Naive thymus-derived CD8-positive, alpha-beta T cell (primary cell): ENCODE measurements at places on chromosomes 12 and 14.
A peak's percentile ranks its signal among the peaks of the same experiment; 100 is the strongest.

DNA sequence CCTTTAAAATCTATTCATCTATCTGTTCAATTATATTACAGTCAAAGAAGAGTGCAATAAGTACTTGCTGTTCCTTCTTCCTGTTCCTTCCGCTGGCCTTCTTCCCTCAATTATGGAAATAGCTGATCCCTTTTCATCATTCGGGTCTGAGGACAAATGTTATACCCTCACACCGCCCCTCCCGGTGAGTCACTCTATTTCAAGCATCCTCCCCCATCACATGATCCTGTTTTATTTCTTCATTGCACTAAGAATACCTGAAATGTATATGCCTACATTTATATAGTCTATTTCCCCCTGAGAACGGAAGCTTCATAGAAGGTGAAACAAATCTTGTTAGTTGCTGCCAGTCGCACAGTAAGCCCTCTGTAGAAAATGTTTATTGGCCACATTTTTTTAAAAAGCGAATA, 2.5 kb downstream of the SLC38A1 start:
- DNase-seq: peak; percentile 22

GRCh38 chr12:92030618-92031017, 115.0 kb downstream of the BTG1 start:
- DNase-seq: peak; percentile 84

- DNase-seq: no peak
Observed at GRCh38 chr14:68777644-68778043, 15.2 kb downstream of the ZFP36L1 start.

DNA sequence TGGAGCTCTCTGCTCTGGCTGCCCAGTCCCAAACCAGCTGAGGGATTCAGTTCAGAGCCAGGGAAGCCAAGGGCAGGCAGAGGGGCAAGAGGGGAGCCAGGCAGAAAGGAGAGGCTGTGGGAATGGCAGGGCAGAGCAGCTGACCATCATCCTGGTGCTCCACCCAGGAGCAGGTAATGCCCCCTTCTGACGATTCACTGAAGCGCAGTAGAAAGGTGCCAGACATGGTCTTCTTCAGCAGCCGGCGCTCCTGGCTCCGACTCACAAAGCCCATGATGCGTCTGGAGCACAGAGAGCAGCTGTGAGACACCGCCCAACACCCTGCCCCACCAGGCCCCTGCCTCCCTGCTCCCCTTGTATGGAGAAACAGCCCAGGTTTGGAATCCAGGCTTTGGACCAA, 8.0 kb downstream of the IL23A start:
- DNase-seq: no peak

- DNase-seq: no peak
Observed at GRCh38 chr14:87830443-87831096, 162.4 kb downstream of the GALC start.

DNA sequence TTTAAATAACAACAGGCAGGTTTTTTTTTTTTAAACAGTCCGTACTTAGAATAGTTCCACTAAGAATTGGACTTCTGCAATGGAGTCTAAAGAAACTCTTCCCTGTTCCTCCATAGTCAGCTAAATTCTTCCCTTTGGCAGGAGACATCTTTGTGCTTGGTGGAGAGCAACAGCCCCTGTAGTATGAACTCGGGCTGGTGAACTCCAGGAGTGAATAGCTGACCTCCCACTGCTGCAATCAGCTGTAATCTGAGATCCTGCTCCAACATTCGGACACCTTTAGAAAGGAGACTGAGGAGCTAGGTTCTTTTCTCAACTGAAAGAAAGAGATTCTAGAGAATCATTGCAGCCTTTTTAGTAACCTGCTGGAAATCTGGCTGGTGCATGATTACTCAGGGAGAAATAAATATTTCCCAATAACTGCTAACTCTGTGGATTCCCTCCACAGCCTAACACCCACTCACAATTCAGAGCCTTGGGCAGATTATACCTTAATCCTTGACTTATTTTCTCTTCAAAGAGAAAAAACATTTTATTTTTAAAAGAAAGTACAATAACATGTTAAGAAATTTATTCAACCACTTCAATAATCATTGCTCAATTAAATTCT, 25.6 kb upstream of the DBX2 start:
- no peak for DNase-seq

- DNase-seq: no peak
Observed at GRCh38 chr12:49044660-49045059, 15.9 kb downstream of the KMT2D start.

DNA sequence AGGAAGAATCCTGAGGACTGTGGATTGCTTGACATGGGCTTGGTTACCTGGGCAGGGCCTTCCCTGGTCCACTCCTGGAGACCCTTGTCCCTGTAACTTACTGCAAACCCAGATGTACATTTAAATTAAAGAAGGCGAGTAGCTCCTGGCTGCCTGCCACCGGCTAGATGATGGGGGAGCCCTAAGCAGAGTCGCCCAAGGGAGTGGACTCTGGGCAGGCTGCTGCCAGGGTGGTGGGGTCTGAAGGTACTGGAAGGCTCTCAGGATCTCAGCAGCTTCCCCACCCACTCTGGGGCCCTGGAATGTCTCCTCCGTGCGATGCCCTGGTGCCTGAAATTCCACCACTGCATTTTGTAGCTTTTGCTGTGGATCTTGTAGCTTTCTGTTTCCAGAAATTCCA, 74.7 kb downstream of the FBXL14 start:
- no peak for DNase-seq

DNA sequence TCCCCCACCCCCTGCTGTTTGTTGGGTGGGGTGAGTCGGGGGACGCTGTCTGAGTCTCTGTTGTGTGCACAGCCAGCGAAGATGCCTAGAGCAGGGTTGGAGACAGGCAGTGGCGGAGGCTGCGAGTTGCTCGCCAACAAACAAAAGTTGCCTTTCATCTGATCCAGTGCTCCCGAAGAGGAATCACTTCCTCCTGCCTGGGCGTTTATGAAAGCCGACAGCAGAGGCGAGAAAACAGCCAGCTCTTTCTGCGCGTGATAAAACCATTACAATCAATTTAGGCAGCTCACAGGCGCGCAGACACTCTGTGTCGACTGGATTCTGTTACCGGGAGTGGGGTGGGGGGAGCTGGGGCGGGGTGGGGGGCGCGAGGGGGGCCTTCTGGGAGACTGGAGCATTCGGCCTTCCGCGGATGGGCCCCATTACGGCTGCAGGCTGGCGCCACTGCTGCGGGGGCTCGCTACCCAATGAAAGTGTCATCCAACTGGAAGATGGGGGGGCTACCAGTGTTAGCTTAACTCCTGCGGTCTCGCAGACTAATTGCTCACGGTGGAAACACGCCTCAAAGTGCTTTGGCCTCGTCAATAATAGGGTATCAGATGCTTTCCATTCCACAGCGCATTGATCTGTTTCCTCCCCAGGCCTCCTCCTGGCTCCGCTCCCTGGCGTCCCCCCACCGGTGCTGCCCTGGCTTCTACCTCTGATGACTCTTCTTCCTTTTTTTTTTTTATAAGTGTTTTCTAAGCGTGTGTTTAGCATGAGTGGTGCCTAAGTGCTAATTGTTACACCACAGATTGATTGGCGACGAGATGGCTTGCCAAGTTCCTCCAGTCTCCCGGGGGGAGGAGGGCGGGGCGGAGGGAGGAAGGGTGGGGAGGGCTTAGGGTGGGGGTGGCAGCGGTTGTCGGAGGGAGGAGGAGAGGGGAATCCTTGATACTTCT, 678.4 kb downstream of the MED13L start:
- DNase-seq: no peak

GRCh38 chr14:80946797-80947196, 5.3 kb upstream of the CEP128 start:
- no peak for DNase-seq

GRCh38 chr14:73788701-73789551, 62.7 kb upstream of the PTGR2 start:
- no peak for DNase-seq

DNA sequence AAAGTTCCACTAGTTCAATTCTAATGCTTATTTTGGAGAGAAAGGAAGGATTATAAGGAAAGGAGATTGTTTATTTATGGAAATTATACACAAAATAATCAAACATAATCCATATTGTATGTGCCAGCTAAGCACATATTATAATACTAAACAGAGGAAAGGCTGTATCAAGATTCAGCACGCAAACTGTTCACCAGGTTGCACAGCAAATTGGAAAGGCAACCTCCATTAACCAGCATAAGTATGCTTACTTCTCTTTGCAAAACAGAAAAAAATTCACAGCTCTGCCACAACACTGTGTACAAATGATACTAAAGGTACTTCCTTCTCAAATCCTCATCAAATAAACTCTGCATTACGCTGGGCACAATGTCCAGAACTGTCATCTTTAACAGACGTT, 146.3 kb downstream of the MED13L start:
- DNase-seq: no peak

DNA sequence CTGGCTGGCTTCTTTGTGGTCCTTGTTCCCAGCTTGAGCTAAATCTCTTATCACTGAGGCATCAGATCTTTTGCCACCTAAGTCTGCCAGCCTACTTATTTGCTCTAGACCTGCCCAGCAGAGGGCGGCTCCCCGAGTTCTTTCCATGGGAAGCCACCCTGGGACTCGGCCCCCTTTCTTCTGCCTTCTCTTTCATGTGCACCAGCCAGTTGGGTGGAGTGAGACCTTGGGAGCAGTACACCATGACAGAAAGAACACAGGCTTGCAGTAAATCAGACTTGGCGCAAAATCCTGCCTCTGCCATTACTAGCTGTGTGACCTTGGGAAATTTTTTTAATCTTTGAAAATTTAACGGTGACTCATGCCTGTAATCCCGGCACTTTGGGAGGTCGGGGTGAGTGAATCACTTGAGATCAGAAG, 7.4 kb downstream of the SMAGP start:
- peak; percentile 35 for DNase-seq

DNA sequence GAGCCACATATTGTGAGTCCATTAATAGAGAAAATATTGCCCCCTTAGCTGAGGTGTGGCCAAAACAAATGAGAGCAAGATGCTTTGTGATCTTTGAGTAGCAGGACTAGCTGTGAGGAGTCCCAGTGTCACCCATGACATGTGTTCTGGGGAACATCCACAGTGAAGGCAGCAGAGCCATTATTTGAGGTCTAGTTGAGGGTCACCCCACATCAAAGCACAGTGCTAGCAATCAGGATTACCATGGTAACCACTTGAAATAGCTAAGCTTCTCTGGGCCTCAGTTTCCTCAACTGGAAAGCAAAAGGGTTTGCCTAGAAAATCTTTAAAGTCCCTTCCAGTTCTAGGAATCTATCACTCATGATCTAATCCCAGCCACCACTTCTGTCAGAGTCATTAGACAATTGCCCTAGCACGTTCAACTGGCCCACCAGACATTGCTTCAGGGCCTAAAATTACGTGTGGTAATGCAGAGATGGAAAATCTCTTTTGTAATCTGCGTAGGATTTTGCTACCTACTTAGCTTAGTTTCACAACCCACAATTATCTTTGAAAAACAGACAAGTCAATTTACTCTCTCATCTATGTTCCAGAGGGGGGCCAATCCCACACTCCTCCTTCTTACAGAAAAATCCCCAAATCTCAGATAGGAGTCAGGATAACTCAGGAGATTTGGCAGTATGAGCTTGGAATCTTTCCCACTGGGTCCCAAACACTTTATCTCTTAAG, 251.2 kb upstream of the EGLN3 start:
- no peak for DNase-seq

GRCh38 chr14:102819747-102820330, 42.6 kb downstream of the TRAF3 start:
- no peak for DNase-seq

DNA sequence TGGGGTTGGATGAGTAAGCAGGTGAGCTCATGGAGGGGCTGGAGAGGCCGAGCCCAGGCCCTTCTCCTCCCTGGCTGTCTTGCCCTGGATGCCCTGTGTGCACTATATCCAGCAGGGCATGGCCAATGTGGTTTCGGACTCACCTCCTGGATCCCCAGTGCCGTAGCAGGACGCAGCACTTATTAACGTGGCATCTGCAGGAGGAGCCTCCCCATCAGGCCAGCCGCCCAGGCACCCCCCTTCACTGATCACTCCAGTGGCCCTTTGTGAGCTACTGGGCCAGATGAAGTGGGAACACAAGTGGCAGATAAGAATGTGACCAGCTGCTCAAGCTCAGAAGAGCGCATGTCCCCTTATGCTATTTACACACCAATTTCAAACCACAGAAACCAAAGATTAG, 43.1 kb upstream of the DICER1 start:
- DNase-seq: no peak

DNA sequence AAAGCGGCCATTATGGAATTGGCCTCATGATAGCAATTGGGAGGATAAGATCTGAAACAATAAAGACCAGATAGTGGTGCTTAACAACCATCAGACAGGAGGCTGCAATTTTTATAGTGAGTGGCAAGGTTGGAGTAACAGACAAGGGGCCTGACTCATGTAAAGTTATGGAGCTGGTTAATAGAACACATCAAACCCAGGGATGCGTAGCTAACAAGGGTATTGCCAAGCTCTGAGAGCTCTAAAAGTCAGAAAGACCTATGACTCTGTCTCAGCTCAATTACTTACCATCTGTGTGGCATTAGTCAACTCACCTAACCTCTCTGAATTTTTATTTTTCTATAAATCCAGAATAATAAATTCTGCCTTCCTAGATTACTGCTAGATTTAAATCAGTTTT, 1731.5 kb upstream of the FLRT2 start:
- no peak for DNase-seq

DNA sequence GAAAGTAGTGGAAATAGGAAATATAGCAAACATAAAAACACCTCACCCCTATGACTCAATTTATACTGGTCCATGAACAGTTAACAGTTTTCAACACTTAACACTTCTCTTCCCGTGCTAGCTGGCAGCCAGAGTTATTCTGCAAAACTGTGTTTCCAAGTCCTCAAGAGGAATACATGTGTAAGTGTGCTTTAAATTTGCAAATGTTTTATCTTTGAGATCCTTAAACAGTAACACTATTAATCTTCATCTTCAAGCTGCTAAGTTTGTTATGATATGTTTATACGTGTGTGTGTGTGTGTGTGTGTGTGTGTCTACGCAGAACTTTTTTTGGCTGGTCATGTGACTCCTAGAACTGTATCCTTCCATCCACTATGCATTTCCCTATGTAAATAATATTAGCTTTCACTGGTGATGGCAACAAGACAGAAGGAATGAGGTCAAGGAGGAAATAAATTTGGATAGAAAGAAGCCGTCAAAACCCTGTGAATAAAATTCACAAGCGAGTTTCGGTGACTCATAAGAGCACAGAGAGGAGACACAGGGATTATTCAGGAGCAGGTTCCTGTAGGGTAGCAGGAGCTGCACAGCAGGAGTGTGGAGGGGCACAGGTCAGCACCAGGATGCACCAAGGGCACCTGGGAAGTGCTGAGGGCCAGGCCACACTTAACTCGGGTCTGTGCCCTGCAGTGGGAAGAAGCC, 105.9 kb upstream of the ETV6 start:
- no peak for DNase-seq

DNA sequence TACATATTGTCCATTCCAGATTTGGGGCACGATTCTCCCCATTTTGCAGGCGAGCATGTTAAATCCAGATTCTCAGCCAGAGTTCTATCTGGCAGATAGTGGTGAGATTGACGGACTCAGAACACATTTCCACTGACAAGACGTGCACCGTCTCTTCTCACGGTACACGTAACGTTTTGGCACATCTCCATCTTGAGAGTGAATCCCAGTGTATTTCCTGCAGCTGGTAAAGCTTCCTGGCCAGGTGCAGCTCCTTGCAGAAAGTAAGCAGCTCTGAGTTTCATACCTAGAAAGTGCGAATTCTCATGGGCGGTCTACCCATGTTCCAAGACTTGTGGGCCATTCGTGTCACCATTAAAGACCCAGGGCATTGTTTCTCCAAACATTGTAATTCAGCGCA, 102.6 kb downstream of the TSPAN9 start:
- no peak for DNase-seq
